Tibial nerve (tissue), 4 donors: ENCODE measurements at places on chromosomes 4 and X. TPM values are rescaled to one million over a fixed set of nuclear protein-coding genes. Genes with fewer than 3 reads are reported as not detected.
A peak's percentile ranks its signal among the peaks of the same experiment; 100 is the strongest.

The SYN1 gene
- total RNA-seq = 1.2 TPM

- DNase-seq = no peak
Measured at GRCh38 chr4:87153078-87153870, 67.1 kb downstream of the KLHL8 start.

GRCh38 chrX:114583646-114584374, at the start of gene HTR2C:
Gene HTR2C (plus strand): TSS chrX:114584086. CDS start chrX:114726937, 142,851 bp downstream.
- no peak for DNase-seq

DNA sequence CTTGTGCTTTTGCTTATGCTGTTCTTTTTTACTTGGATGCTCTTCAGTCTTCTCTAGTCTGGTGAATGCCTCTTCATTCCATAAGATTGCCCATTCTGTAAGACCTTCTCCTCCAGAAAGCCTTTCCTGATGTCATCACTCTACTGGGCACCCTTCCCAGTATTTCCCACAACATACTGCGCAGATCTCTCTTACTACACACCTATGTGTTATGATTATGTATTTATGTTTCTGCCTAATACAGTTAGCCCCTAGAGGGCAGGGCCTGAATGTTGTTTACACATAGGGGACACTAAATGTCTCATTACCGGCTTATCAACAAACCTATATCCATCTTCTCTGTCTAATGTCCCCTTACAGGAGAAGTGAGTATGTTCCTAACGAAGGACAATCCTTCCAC, 21.1 kb downstream of the AIFM1 start:
- no peak for DNase-seq

The TMPRSS11A gene
- total RNA-seq = not detected

- no peak for DNase-seq
Measured at GRCh38 chrX:30653415-30654131, at the start of gene GK. Gene GK (plus strand): TSS chrX:30653423. CDS start chrX:30653538, 115 bp downstream.

The NXF2B gene
- total RNA-seq = not detected

DNA sequence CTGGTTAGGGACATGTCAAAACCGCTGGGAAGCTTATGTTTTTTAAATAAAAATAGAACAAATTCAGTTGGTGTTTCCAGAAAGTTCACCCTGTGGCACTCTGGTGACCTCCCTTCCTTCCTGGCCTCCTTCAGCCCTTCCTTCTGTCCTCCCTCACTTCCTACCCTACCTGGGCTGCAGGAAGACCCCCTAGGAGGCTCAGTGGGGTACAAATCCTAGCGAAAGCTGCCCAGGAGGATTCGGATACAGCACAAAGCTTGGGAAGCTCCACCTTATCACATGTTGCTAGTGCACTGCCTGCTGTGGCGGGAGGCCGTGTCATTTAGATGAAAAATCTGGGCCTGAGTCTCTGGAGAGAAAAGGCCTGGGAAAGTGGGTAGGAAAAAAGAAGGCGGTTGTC, 60.5 kb downstream of the FHDC1 start:
- DNase-seq = no peak

- no peak for DNase-seq
Measured at GRCh38 chr4:80425124-80426100, 89.9 kb downstream of the CFAP299 start.

The UGT2B17 gene
- total RNA-seq = not detected

DNA sequence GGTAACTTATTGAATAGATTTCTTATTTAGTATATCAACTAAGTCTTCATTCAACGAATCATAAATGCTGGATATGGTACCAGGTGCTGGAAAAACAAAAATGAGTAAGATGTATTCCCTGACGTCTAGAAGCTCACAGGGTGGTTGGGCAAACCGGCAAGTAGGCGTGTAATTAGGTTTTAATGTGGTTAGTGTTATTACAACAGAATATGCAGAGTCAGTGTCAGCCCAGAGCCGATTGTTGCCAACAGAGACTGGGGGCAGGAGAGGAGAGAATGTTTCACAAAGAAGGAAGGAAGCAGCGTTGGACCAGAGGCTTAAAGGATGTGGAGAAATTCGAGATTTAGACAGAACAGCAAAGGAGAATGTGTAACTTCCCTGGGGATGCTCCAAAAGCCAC, 111.7 kb downstream of the TENM3 start:
- DNase-seq = no peak

DNA sequence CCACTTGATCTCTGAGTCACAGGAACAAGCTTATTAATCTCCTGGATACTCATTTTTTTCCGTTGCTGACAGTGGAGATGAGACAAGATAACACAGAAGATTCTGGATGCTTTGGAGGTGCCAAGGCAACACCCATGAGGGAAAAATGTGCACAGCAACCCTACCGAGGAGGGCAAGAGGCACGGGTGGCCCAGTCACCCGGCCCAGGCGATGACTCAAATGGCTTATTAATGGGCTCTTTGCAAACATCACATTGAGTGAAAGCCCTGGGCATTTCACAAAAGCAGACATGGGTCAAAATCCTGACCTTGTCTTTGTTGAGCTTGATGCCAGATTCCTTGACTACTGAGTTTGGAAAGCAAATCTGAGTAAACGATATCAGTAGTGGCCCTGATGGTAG, 315.1 kb downstream of the STK32B start:
- DNase-seq = no peak

DNA sequence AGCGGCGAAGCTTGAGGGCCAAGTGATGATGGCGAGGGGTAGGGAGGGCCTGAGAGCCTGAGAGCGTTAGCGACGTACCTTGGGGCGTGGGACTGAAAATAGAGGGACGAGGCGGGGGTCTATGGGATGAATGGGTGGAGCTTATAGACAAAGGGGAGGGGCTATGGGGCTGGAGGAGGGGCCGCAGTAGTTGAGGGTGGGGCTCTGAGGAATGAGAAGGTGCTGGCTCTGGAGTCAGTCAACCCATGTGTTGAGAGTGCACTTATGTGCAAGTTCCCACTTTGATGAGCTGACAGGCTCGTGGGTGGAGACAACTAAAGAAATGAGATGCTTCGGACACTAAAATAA, 488 bp downstream of the TBC1D25 start:
- DNase-seq = peak; percentile 20

- DNase-seq = no peak
Measured at GRCh38 chr4:97942137-97942536, 201.1 kb downstream of the STPG2 start.

- no peak for DNase-seq
Measured at GRCh38 chr4:94472056-94472826, 20.5 kb downstream of the PDLIM5 start.

- DNase-seq = no peak
Measured at GRCh38 chr4:79248610-79249009, 77.3 kb downstream of the NAA11 start.

DNA sequence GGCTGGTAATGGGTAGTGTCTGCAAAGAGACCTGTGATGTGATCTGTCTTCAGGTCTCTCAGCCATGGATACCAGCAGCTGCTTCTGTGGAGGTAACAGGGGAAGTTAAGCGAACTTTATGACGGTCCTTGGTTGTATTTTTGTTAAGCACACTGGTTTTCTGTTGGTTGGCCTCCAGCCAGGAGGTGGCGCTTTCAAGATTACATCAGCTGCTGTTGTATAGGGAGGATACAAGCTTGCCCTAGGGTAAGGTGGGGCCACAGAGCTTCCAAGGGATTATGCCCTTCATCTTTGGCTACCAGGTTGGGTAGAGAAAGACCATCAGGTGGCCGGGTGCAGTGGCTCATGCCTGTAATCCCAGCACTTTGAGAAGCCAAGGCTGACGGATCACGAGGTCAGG, 834.2 kb upstream of the GALNTL6 start:
- no peak for DNase-seq

The PRRG1 gene
- 21.3 TPM for total RNA-seq

The IL9R gene
- 0.44 TPM for total RNA-seq

GRCh38 chrX:135544338-135544948, 24.0 kb downstream of the INTS6L start:
- no peak for DNase-seq

DNA sequence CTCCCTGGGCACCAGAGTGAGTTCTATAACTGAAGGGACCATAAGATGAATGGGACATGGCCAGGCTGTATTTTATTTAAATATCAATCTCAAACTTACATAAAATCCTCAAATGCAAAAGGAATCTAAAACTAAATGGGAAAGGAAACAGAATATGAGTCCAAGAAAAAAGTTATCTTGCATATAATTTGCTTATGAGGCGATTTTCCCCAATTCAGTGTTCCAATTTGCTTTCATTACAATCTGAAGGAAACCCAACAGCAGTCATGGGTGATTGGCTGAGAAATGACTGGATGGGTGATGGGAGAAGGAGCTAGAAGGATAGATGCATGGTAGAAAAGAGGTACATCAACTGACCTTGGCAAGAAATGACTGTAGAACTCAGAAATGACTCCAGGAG, 511.3 kb upstream of the TENM3 start:
- no peak for DNase-seq

DNA sequence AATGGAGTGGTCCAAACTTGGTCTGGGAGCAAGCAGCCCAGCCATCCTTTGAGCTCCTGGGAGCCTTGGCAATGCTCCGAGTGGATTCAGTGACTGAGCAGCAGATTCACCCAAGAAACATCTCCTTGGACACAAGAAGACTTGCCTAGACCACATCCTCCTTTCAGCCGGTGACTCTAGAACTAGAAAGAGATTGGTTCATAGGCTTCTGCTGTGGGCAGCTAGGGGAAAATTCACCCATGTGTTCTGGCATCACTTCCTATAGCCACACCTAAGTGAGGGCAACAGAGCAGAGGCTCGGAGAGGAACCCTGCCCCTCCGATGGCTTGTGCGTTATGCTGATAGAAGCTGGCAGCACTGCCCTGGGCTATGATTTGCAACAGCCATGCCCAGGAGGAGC, 16.0 kb downstream of the ZNF275 start:
- no peak for DNase-seq

- DNase-seq = no peak
Measured at GRCh38 chr4:87129681-87130080, 90.7 kb downstream of the KLHL8 start.

- no peak for DNase-seq
Measured at GRCh38 chr4:144583658-144584057, 62.3 kb upstream of the HHIP start.

DNA sequence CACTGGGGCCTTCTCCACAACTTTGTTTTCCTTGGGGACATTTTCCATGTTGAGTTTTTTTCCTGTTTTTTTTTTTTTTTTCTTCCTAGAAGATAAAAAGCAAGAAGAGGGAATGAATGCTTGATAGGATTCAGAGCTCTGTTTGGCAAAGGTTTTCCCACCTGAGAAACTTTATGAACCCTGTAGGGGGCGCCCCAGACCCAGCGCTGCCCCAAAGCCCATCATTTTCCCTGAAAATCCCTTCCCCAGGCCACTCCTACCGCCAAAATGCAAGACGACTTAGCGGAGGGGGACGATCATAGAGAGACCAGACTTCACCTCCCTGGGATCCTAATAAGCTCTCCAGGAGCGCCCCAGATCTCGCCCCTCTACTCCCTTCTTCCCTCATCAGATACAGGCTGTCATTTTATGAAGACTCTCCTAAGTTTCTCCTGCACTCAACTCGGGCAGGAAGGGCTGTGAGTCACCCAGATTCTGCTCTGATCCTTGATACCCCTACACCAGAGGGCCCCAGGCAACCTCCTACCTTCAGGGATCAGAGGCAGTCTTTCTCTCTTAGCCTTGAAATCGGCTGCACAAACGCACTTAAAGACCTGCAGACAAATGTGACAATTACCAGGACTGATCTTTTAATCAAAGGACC, 1.4 kb downstream of the BEX5 start:
- no peak for DNase-seq

DNA sequence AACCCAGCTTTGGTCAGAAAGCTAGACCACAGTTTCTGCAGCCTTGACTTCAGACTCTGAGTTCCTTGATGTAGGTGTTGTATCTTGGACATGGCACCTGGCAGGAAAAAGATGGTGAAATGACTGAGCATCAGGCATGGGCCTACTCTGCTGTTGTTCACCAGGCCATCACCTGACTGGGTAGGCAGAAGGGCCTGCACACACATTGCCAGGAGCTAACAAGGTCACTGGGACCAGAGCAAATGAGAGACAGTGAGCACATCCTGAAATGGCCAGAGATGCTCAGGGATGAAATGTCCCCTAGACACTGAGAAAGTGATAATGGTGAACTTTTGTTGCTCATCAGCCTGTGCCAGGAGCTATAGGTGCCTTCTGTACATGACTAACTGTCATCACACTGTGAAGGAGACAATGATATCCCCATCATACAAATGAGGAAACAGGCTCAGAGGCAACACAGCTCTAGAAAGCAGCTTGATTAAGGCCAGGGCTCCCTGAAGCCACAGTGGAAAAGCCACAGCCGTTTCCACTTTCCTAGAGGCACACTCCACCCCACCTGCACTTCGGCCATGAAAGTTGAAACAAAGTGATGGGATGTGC, 128.3 kb downstream of the TSPAN5 start:
- no peak for DNase-seq

DNA sequence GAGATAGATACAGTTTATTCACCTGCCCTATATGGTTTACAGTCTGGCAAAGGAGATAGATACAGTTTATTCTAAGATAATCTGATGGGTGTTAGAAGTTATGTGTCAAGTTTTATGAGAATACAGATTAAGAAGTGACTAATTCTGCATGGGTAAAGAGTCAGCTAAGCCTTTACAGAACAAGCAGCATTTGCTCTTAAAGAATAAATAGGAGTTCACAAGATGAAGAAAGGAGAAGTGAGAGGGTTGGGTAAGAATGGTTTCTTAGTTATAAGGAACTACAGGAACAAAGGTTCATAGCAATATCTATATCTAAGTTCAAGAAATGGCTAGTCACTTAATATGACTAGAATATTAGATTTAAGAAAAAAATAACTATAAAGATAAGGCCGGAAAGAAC, 47.6 kb downstream of the THOC2 start:
- no peak for DNase-seq

GRCh38 chrX:30572004-30572403, 5.6 kb downstream of the TASL start:
- DNase-seq = no peak

DNA sequence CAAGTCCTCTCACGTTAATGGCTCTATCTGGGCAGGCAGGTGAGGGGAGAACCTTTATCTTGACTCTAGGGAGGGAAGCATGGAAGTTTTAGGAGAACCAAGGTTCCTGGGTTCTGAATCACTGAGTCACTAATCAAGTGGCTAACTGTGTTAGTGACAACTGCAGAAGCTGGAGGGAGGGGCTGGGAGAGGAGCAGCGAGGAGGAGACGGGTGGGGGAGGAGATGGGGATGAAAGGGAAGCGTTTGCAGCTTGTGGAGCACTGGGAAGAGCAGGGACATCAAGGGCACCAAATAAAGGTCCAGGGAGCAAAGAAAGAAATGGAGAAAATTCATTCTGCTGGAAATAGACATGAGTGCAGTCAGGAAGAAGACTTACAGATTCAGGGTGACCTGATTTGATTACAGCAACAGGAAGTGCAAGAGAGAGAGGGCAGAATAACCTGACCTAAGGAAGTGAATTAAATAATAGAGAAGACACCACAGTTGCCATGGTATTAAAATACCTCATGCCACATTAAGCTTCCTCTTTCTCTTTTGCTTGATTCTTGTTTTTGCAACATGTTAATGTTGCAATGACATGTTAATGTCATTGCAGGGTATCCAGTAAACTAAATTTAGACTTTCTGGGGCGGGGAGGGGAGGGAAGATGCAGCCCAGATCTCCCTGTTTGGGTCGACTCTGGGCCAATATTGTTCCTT, 4.5 kb upstream of the SETD7 start:
- DNase-seq = no peak

GRCh38 chr4:182384631-182385091, 141.5 kb downstream of the TENM3 start:
- DNase-seq = no peak
